Mesenteric fat pad (tissue), 1 donor: ENCODE measurements at places on chromosomes 1 and 21. TPM values are rescaled to one million over a fixed set of nuclear protein-coding genes. Genes with fewer than 3 reads are reported as not detected.

- no peak for DNase-seq
Measured at GRCh38 chr1:24641646-24642151, 1.4 kb upstream of the SRRM1 start.

DNA sequence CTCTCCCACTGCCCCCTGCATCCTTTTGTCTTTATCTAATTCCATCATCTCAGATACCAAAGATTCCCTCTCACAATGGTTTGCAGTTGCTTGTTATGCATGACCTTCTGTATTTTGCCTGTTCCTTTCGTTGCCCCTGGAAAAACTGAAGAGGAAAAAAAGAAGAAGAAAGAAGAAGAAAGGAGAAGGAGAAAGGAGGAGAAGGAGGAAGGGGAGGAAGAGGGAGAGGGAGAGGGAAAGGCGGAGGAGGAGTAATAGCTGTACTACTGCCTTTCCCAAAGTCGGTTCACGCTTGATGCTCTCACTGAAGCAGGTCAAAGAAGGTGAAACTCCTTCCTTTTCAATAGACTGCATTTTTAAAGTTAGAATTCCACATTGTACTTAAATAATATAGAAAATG, 513.8 kb downstream of the PTPRC start:
- no peak for DNase-seq

DNA sequence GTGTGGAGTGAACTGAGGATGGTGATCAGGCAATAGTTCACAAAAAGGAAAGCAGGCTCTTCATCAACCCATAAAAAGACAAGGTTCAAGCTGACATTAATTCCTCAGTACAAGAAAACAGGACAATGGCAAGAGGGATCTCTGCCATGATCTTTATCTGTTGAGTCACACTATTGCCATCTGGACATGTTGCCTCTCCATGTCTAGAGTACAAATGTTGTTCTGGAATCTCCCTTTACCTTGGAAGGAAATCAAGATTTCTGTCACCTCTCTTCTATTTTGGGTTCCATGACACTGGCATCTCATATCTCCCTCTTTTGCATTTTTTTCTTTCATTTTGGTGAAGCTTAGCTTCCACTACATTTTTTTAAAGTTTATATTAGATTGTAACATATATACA, 329.1 kb downstream of the USP25 start:
- DNase-seq: no peak

DNA sequence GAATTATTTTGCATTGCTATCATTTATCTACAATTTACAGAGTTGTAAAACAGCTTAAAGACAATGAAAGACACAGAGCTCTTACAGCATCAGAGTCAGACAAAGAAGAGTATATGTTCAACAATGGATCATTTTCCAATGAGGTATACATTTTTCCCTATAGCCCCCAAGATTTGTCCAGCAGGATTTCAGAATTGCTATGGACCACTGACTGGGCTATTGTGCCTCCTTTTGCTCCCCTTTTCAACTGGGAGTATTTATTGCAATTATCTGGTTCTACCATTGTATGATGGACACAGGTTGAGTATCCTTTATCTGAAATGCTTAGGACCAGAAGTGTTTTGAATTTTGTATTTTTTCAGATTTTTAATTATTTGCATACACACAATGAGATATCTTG, 62.5 kb upstream of the DNAH14 start:
- DNase-seq: no peak

DNA sequence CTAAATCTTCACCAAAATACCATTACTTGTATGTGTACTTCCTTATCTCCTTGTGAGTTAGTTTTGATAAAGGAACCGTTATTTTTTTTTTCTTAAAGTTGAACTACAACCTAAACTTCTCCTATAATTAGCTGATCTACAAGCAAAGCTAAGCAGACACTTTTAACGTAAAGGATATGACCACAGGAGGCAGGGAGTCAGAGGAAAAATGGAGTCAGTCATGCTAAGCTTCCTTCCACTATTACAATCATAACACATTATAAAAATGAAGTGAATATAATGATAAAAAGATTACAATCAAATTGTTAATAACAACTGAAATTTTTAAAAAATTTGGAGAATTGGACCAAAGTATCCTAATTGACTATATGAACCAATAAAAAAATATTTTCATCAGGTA, 892.6 kb downstream of the KCNT2 start:
- DNase-seq: no peak

- no peak for DNase-seq
Measured at GRCh38 chr1:229842302-229843255, 216.5 kb downstream of the URB2 start.

DNA sequence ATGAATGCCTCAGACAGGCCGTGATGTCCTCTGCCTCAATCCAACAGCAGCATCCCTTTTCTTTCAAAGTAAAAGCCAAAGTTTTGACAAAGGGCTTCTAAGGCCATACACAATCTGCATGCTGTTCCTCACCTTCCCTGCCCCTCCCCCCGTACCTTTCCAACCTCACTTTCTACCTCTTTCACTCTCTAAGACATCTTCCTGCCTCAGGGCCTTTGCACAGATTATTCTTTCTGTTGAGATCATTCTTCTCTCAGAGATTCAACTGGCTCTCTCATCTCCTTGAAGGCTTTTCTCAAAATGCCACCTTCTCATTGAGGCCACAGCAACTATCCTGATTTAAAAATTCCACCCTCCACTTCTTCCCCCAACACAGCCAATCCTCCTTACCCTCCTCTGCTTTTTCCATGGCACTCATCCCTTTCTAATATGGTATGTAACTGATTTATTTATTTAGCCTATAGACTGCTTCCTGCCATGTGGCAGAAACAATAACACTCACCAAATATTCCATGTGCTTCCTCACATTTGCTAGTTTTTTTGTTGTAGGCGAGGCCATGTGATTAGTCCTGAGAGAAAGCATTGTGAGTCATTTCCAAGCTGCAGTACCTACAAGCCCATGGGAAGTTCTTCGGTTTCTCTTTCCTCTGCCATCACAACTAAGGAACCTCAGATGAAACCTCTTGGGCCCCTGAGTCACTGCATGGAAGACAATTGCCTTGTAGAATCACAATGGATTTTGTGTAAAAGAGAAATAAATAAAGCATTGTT, 58.7 kb upstream of the GADD45A start:
- DNase-seq: no peak

DNA sequence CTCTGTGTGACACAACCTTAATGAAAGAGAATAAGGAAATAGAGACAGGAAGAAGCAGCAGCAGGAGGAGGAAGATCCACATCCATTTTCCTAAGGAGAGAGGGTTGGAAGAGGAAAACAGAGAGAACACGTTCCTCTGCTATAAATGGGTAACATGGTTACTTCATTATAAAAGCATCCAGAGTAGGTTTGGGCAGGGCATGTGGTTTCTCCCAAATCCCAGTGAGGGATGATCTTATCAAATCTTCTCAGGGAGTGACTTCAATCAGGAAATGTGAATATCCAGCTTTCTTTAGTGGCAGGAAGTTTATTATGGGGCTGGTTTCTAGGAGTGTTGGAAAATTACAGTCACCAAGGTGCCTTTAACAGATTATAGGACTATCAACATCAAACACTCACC, 11.1 kb downstream of the CYP2J2 start:
- no peak for DNase-seq

DNA sequence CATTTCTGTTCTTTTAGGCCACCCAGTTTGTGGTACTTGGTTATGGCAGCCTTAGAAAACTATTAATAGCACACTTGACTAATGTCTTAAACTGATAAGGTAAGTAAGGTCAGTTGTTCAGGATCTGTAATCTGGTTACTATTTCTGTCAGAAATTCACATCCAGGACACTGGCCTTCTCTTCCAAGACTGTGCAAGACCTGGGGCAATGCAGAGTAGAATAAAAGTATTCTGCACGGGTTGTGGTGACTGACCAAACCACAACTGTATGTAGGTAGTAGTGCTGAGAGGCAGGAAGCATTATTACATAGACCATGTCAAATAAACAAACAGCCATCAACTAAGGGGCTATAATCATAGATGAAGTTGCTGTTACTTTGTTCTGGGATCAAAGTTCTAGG, 46.7 kb downstream of the WARS2 start:
- DNase-seq: no peak

DNA sequence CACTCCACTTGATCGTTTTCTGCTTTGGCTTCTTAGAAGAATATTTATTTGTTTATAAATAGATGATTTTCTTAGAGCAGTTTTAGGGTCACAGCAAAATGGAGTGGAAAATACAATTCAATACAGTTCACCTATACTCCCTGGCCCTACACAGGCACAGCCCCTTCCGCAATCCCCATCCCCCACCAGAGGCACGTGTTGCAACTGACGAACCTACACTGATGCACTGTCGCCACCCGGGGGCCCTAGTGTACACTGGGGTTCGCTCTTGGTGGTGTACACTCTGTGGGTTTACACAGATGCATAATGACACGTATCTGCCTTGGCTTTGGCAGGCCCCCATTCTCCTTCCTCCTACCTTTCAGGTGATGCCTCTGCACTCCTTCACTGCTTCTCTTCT, 8.0 kb downstream of the ECHDC2 start:
- DNase-seq: no peak

- no peak for DNase-seq
Measured at GRCh38 chr1:82317671-82318070, 516.9 kb downstream of the ADGRL2 start.

- DNase-seq: no peak
Measured at GRCh38 chr1:40734882-40735628, 43.6 kb downstream of the NFYC start.

GRCh38 chr1:3750741-3751140, 1.5 kb upstream of the CCDC27 start:
- no peak for DNase-seq

- peak; percentile 90 for DNase-seq
Measured at GRCh38 chr1:23742670-23743286, 493 bp upstream of the ELOA start.

DNA sequence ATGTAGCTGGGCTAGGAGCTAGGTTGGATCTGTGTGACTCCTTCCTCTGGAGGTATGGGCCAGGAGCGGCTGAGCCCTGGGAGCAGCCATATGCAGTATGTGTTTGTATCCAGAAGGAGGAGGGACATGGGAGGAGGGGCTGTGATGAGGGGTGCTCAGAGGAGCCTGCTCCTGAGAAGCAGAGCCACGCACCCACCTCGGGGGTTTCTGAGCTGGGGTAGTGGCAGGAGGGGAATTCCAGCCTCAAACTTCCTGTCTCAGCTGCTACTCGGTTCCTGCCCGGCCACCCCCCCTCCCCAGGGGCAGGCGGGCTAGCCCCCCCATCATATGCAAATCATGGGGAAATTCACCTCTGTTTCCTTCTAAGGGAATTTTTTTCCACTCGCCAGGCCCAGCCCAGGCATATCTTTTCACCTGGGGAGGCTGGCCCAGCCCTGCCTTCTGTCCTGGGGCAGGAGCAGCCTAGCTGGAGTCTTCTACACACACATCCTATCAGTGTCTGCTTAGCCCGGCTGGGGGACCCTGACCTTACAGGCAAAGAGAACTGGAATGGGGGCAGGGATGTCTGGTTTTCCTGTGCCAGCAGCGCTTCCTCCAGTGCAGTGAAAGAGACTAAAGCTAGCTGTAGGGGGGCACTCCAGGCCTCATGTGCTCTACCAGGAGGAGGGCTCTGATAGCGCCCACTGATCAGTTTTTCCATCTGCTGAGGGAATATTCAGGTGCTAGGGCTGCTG, 3.0 kb downstream of the ZC3H12A start:
- DNase-seq: peak; percentile 90

Gene OLIG1
- total RNA-seq: not detected

Gene HSPB7
- 342 TPM for total RNA-seq

Gene CR1L
- 0.71 TPM for total RNA-seq

Gene ETV3L
- not detected for total RNA-seq

Gene ESRRG
- total RNA-seq: 1.9 TPM

Gene TCP10L
- 0.13 TPM for total RNA-seq

Gene ADAMTS4
- total RNA-seq: 438 TPM
